ENCODE measurements at places on chromosomes 12 and 14.

DNA sequence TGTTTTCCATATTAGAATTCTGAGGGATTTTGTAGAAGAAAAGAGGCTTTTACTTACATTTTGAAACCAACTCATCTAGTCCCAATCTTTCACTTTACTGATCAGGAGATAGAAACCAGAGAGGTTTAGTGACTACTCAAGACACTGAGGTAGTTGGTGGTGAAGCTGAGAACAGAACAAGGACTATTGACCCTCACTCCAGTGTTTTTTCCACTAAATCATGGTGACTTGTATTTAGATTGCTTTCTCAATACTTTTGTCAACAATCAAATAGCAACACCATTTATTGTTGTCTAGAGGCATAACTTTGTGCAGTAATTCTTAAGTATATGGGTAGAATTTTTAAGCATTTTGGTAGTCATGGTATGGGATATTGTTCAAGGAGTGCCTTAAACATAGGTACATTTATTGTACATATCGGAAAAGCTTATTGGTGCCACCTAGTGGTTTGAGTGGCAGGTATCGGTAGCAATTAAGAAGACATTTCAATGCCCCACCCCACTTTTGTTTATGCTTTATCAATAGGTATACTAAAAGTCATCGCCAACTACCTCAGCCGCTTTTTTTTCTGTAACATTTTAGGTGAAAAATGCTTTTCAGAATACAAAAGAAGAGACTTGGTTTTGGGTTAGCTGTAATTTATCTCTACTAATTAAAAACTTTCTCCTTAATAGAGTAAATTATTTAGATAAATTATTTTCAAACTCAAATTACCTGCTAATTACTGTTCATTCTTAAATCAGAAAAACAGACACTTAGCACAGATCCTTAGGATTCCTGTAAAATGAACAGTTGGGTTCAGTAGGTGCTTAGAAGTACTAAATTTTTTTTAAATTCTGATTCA, 47.3 kb upstream of the PAWR start:
- DNase-seq = peak; percentile 79

DNA sequence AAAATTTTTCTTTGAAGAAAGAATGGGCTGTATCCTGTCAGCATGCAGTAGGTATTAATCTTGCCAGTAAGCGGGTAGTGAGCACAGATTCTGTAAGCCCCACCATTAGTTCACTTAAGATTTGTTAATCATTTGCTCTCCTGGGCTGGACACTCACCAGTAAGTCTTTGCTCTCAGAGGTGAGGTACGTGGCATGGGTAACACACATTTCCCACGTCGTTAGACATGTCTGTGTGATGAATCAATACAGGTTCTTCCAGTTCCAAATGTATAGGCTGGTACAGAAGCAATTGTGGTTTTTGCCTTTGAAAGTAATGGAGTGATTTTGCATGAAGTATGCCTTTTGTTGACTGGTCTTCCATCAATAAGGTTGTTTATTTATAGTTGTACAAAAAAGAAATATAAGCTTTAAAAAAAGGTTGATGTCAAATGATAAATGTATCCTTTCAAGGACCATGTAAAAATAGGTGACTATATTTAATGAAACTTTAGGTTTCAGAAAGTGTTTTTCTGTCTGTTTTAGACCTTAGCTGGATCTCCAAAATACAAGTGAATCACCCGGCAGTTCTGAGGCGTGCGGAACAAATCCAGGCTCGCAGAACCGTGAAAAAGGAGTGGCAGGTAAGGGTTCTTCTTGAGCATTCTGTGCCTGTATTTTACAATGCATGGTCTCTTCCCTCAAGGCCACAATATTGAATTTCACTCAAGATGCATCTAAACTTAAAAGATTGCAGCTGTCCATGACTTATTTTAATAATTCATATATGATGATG, 45.5 kb downstream of the DERA start:
- DNase-seq = no peak

DNA sequence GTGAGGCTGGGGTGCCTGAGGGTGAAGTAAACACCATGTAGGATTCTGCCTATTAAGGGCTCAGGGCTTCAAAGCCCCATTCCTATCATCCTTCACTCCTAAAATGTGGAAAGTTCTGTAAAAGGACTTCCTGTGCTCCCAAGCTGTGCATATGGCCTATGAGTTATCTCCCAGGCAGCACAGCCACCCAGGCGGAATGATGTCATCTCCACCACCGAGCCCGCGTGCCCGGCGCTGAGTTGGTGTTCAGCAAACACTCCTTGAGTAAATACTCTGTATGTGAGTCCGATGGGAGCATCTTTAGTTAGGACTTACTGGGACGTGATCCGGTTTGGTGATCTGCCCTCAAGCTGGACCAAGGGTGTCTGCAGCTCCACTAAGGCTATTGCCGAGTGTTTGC, 437.3 kb downstream of the MED13L start:
- no peak for DNase-seq

- peak; percentile 43 for DNase-seq
These were observed 29.0 kb downstream of the SLC2A3 start for GRCh38 chr12:7907009-7907408.

Measured in fibroblast of pulmonary artery (primary cell).